Hematopoietic multipotent progenitor cell treated with erythropoietin and hydrocortisone succinate and interleukin-3 and kit ligand, for 8 days (in vitro differentiated cells): ENCODE measurements at places on chromosomes 16 and 17.

- no peak for DNase-seq
These were observed 24.0 kb downstream of the CDIP1 start for GRCh38 chr16:4514606-4515005.

GRCh38 chr16:19294156-19294649 is 8.7 kb downstream of the CLEC19A start:
- no peak for DNase-seq

DNA sequence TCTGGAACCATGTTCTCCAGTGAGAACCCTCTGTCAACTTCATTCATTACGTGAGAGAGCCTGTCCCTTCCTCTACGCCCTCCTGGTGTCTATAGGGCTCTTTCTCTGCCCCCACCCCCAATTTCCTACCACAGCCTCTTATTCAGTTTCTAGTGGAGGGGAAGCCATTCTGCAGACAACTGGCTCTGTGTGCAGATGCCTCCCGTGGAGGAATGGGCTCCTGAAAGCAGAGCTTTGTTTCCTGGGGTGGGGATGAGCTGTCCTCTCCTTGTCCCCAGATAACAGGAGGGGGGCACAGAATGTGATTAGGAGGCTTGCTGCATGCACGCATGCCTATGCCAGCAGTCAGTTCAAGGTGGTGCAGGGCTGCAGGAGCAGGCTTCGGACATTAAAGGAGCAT is 31.6 kb downstream of the MMP15 start:
- DNase-seq, result no peak

DNA sequence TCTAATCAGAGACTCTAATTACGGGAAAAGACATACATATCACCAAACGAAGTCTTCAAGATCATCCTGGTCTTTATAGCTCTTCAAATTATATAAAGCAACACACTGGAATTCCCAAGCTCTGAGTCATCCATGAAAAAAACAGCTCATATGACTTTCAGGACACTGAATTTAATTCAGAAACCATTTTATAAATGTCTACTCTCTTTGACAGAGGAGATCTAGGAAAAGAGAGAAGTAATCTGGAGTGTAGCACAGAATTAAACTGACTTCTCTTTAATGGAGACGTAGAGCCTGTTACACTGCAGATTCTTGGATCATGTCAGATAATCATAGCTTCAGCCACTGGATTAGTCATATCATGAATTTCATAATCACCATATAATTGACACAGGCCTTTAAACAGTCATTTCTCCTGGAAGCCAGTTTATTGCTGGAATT is 86.8 kb upstream of the WSB1 start:
- DNase-seq, result no peak

DNA sequence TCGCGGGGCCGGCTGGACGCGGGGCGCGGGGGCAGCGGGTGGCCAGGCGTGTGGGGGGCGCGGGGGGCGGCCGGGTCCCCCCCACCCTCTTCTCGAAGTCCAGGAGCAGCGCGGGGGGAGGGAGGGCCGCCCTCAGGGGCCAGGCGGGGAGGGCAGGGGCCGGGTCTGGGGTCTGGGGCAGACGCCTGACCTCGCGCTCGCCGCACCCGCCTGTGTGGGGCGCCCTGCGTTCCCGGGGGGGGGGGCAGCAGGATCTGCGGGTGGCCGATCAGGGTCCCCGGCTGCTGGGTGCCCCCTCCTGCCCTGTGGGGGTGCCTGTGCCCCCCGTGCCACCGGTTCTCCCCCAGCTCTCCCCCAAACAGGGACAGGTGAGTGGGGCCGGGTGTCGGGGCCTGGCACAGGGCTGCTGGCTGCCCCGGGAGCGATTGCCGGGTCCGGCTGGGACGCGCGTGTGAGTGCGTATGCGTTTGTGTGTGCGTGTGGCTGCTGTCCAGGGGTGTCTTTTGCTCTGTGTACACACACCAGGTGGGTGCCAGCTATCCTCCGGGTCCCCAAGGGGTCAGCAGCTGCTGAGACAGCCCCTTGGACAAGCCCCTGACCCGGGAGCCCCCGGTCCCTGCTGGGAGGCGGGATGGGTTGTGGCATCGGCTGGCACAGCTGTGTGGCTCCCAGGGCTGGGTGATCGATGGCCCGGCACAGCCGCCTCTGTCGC is 663 bp downstream of the PRR35 start:
- no peak for DNase-seq

GRCh38 chr17:18191967-18192366 is 8.3 kb downstream of the ALKBH5 start:
- DNase-seq, result no peak

DNA sequence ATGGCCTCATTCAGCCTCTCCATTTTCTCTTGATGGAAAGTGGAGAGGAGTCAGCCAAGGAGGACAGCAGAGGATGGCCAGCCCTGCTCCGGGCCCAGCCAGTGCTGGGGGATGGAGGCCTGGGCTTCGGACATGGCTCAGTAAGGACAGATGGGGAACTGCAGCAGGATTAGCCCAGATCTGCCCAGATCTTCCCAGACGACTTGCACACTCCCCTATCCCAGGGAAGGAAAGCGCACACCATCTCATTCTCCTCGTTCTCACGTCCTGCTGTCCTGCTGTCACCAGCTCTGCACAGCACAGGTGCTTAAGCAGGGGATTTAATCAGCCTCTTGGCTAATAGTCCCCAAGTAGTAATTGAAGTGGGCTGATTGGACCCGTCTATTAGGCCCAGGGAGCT is 100.2 kb upstream of the SDK2 start:
- no peak for DNase-seq

DNA sequence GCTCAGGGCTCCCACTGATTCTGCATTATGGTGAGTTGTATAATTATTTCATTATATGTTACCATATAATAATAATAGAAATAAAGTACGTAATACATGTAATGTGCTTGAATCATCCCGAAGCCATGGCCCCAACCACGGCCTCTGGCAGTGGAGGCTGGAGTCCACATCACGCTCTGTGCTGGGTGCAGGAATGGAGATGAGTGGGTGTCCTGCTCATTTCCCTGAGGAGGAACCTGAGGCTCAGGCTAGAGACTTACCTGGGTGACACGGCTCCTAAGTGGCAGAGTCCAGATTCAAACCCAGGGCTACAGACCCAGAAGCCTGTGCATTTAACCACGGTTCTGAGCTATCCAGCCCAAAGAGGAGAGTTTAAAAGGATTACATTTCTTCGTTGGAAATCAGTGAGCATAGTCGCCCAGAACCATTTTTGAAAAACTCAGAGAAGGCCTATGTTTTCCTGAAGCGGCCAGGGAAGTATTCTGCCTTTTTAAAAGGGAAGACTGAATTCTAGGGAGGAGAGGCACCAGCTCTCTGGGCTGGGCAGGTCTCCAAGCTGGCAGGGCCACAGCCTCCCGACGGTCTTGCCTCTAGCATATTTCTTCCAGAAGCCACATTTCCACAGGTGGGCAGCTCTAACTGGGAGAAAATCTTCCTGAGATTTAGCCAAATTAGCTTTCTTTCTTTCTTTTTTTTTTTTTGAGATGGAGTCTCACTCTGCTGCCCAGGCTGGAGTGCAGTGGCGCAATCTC is 6.7 kb downstream of the IL4R start:
- DNase-seq, result no peak

DNA sequence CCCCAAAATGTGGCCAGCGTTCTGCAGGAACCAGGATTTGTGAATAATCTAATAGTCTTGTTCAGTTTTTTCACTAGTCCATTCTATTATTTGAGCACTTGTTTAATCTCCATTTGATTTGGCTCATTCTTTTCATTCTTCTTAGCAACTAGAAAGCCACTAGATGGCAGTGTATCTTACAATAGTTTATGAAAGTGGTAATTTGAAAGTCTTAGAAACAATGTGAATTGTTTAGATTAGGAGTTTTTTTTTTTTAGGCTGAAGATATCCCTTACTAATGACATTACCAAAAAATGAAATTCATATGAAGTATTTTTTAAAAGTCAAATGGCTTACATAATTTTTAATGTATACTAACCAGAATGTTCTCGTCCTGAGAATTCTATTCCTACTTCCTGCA is 6.7 kb downstream of the ERI2 start:
- DNase-seq, result peak; percentile 76

DNA sequence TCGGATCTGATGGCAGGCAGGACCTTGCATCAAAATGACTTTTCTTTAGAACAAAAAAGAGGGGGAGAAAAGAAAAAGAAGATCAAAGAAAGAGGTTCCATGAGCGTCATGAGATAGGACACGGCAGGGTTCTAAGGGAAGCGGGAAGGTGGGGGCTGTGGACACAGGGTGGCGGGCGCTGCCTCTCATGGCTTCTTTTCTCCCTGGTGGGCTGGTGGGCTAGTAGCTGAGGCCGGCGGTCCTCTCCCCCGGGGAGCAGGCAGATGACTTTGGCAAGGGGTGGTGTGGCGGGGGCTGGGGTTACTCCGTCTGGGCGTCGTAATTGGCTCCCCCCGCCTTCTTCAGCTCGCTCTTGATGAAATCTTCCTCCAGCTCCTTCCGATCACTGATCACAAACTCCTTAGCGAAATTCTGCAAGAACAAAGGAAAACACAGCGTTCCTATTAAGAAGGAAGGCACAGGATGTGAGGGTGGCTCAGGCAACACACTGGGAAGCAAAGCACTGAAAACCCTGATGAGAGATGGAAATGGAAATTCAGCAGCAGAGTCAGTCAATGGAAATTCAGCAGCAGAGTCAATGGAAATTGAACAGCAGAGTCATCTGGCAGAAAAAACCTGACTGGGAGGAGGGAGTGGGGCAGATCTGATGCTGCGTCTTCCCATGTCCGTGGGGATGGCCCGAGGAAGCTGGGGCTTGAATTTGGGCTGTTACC is 51.2 kb downstream of the COTL1 start:
- no peak for DNase-seq

DNA sequence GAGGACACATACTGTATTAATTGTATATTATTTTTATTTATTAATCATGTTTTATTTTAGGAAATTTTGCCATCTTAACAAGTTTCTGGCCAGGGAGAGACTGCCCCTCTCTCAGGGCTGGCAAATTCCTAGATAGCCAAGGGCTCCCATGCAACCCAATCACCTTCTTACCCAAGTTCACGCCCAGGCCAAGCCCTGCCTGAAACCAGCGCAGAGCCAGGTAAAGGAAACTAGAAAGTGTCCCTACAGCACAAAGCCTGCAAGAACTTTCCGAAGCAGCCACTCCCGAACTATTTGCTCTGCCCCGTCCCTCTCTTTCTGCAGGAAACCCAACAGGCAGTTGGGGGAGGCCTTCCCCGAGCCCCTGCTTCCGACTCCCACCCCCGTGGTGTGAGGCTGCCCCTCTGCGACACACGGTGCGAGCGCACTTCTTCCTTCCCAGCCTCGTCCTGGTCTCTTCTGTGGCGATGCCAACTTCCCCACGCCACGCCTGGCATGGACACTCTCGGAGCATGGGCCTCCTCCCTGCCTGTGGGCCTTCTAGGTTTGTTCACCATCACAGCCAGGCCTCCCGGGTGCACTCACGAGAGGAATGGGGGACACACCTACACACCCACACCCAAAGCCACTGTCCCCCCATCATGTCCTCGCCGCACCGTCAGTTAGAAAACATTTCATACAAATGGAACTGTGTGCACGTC is 100.4 kb downstream of the ZNF778 start:
- no peak for DNase-seq

DNA sequence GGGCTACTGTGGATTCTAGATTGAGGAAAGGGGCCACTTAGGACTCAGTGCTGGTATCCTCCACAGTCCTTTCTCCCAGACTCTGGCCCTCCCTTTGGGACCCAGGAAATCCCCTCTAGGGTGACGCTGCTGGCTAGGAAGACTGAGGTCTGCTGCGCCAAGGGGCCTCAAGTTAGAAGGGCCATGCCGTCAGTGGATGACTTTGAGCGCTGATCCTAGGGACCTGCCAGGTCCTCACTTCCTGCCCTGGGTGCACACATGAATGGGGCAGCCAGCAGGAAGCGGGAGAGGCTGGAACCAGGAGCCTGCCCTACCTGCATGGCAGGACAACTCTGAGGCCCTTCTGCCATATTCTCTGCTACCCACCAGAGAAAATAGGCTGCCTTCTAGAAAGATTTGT is 145.0 kb downstream of the RAB11FIP4 start:
- DNase-seq, result no peak

DNA sequence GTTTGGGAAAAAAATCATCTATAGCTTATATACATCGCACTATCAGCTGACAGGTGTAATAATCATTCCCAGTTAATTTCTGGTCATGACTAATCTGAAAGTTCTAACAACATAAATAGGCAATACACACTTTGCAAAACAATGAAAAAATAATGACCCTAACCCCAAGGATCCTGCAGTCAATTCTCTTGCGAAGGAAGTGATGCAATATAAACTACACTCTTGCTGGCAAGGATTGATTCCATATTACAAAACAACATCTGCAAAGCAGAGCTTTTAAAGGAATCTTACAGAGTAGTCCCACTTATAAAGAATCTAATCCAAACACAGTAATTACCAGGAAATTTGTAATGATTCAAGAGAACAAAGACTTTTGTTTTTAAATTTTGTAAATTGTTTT is 73.4 kb downstream of the MYO1D start:
- no peak for DNase-seq

DNA sequence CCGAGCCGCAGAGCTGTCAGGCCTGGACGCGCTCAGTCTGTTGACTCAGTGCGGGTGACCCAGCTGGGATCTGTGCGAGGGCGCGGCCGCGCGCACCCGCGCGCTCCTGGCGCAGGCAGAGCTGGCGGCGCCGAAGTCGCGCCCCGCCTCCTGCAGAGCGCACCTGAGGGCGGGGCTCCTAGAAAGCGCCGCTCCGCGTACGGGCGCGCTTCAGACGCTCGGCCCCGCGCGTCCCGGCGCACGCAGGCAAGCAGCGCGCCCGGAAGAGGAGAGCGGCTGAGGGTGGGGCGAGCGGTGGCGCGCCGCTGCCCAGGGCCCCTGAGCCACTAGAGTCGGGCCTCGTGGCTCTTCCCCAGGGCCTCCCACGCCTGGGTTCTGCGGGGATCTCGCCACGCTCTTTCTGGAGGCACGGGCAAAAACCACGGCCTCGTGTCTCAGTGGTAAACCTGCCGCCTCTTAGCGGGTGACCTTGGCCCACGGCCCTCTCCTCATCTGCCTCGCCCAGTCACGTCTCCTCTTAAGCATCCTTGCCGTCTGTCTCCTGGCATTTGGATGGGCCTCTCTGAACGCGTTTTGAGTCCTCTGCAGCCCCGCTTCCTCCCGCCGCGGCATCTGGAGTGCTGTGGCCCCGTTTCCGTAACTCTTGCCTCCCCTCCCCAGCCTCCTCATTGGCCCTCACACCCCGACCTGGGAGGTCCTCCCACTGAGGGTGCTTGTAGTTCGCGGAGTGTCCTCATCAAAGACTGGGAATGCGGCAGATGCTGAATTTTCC is at the start of gene ABCA5:
Gene ABCA5, minus strand, starts transcription at position 74 of the 772 bp plus-strand sequence. CDS start 12,718 bp downstream, outside the sequence.
- peak; percentile 90 for DNase-seq

DNA sequence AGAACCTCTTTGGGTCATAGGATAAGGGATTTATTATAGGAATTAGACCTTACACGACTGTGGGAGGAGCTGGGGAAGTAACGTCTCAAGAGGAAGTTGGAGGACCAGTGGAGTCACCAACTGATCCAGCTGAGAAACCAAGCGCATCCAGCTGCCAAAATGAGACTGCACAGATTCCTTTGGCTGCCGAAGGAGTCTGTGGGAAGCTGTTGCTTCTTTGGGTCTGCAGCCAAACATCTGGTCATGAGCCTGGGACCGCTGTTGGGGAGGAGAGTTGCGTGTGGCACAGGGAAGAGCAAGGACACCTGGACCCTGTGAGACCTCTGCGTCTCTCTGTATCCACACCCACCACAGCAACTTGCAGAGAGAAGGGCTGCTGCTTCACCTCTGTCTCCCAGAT is 2.4 kb upstream of the NACA2 start:
- no peak for DNase-seq

GRCh38 chr16:70467113-70467512 is 12.7 kb downstream of the FCSK start:
- no peak for DNase-seq

GRCh38 chr16:30557707-30557956 is 542 bp downstream of the ZNF764 start:
- DNase-seq, result peak; percentile 27

- DNase-seq, result no peak
These were observed 13.8 kb upstream of the CTCF start for GRCh38 chr16:67548265-67549126.
